Activated naive CD4-positive, alpha-beta T cell treated with anti-CD3 and anti-CD28 coated beads, Interleukin-2, amount 50 U/mL, for 72 hours (primary cell): ENCODE measurements at places on chromosomes 5 and 9.

- DNase-seq = no peak
These were observed 479.4 kb upstream of the MPDZ start for GRCh38 chr9:13758936-13759335.

DNA sequence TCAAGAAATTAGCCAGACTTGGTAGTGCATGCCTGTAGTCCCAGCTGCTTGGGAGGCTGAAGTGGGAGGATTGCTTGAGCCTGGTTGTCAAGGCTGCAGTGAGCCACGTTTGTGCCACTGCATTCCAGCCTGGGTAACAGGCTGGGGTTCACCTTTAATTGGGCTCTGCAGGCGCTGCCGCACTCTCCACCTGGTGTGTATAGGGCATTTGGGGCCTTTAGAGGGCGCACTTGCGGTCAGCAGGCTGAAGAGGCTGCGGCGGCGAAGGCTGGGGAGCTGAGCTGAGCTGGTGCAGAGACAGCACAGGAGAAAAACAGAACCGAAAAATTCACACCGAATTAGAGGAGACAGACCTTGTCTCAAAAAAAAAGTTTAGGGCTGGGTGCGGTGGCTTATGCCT is 31.2 kb downstream of the CDK7 start:
- DNase-seq = peak; percentile 6

- no peak for DNase-seq
These were observed 21.4 kb downstream of the IPPK start for GRCh38 chr9:92648474-92648971.

DNA sequence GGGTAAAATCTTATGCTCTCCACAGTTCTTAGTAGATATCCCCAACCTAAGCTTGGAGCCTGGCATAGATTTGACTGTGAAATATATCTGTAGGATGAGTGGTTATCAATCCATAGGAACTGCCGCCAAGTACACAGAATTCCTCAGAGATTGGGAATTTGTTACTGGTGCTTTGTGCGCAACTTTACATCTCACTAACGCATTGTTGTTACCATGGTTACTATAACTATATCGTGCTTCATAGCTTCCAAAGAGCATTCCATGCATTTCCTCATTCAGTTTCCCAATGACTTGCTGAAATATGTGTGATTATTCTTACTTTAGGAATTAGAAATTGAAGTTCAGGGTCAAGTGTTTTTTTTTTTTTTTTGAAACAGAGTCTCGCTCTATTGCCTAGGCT is 9.5 kb upstream of the GGTA1 start:
- DNase-seq = no peak
